Adipocyte (in vitro differentiated cells): ENCODE measurements at places on chromosomes 11 and 22.

- DNase-seq: no peak
These were observed 6.4 kb downstream of the RAPSN start for GRCh38 chr11:47442514-47442913.

- DNase-seq: peak; percentile 94
These were observed 52.8 kb upstream of the RRAS2 start for GRCh38 chr11:14411818-14412217.

- no peak for DNase-seq
These were observed 18.4 kb downstream of the FAM118B start for GRCh38 chr11:126229858-126230540.

- DNase-seq: no peak
These were observed 286.0 kb upstream of the CTSC start for GRCh38 chr11:88623531-88623930.

DNA sequence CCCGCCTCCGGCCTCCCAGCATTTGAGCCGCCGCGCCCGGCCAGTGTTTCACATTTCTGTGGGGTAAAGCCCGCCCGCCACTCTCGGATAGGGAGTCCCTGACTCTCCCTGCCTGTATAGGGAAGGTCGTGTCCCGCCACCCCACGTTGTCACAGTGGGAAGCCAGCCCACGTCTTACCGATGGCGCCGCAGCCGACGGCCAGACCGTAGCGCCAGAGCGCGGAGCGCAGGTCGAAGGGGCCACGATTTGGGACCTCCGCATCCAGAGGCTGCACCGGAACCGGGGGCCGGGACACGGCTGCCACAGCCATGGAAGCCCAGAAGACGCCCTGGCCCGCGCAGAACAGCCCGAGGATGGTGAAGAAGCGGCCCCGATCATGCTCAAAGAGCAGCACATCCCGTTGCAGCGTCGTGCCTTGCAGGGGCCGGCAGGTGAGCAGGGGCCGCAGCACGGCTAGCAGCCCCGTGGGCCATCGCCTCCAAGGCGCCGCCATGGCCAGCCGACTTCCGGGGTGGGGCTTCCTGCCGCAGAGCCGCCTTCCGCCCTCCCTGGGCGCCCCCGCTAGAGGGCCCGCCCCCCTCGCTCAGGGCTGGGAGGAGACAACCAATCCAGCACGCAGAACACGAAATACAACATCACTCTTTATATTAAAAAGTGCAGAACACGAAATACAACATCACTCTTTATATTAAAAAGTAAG is at the start of gene TMEM223:
Gene TMEM223 (minus strand): TSS at position 506 of the 701 bp plus-strand sequence. CDS start 12 bp downstream, at position 494.
- peak; percentile 96 for DNase-seq

DNA sequence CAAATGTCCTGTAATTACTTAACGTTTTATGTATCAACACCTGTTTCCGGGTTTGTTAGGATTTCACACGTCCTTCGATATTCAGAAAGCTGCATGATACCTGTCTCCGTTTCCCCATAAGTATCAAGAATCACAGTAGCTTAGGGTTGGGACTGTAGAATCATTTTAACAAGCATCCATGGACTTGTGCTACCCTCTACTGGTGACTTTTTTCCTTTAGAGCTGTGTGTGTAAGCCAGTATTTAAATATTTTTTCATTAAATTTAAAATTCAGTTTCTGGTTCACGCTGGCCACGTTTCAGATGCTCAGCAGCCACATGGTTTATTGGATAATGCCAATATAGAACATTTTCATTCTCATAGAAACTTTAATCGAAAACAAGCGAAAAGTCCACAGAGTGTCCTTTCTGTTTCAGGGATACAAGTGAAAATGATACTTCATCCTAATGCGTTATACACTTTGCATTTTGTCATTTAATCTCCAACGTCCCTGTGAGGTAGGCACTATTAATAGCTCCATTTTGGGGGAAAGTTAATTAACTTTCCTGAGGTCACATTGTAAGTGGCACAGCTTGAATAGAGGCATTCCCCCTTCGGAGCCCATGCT is 61.5 kb upstream of the SLC25A18 start:
- DNase-seq: peak; percentile 82

DNA sequence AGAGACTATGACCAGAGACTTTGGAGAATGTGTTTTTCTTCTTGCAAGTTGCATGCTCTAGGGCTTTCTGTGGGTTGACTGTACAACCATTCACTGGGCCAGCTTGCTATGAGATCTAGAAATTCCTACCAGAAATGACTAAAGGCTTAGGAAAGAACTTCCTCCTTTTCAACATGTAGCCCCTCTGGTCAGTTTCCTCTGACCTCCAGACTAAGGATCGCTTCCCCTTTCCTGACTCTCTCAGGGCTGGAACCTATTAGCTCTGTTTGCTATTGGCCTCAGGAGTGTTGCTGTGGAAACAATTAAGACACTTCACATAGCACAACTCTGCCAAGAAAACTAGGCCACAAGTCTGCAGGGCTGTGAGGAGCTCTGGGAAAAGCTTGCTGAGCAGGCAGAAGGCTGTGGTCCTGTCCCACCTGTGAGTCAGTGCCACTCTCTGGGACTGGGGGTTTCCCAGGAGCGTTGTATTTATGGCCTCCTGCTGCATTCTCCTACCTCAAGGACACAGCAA is 10.7 kb downstream of the CRY2 start:
- DNase-seq: peak; percentile 94

GRCh38 chr11:119673052-119673758 is 55.8 kb downstream of the NECTIN1 start:
- no peak for DNase-seq

GRCh38 chr11:31366795-31367194 is 2.7 kb downstream of the DCDC1 start:
- no peak for DNase-seq
